Heart left ventricle (tissue), 16 donors: ENCODE measurements at places on chromosomes 4 and X.
A peak's percentile ranks its signal among the peaks of the same experiment; 100 is the strongest.

DNA sequence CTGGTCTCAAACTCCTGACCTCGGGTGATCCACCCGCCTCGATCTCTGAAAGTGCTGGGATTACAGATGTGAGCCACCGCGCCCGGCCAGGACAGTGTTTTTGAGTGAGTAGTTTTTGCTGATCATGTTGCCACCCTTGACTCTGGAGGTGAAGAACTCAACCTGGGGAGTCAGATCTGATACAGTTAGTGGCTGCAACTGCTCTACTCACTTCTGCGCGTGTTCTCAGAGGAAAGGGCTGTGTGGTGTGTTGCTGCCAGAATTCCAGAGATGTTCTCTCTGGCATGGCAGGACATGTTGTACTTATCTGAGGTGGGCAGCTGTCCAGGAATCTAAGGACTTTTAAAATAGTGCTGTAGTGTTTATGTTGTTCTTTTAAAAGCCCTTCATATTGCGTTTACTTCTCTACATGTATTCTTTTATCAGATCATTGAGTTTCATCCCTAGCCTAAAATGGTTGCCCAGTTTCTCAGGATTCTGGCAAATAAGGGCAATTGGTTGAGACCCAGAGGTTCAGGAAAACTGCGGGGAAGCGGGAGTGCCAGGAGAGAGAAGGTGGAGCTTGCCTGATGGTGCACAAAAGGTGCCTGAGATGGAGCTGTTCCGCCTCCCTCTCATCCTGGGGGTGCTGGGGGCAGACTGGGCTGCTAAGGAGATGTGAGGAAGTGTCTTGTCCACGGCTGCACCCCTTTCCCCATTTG is 97.7 kb downstream of the ARHGAP10 start:
- peak; percentile 64 for DNase-seq

DNA sequence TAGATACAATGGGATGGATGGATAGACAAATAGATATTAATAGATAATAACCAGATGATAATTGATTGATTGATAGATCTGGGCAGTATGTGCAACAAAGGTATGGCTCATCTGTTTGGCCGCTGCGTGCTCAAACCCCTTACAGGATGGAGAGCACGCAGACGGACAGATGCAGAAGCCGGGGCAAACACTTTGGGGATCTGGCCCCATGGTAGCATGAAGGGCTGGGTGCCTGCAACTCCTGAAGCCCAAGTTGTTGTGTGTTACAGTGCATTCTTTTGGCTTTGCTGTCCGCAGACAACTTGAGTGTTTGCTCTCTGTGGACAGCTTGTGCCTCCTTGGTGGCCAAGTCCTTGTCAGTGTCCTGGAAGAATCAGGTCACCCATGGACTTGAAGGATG is 10.6 kb upstream of the DHRSX start:
- DNase-seq: no peak

GRCh38 chr4:185886832-185887524 is 75.0 kb upstream of the SORBS2 start:
- no peak for DNase-seq

- DNase-seq: no peak
These were observed 159.5 kb upstream of the USP38 start for GRCh38 chr4:143025081-143025704.

DNA sequence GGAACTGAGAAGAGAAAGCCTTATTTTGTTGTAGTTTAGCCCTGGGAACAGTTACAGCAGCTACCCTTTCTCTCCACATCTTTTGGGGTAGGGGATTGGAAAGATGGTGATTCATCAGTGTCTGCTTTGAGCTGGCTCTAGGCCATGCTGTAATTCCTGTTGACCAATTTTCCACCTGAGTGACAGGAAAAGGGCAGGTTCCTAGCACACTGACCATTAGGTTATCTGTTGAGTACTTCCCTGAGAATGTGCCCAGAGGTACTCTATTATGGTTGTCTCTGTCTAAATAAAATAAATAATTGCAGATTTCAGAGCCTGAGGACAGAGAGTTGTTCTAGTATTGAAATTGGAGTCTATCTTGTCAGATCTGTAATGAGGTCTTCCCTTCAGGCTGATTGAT is 109.0 kb downstream of the ENOX2 start:
- DNase-seq: no peak

DNA sequence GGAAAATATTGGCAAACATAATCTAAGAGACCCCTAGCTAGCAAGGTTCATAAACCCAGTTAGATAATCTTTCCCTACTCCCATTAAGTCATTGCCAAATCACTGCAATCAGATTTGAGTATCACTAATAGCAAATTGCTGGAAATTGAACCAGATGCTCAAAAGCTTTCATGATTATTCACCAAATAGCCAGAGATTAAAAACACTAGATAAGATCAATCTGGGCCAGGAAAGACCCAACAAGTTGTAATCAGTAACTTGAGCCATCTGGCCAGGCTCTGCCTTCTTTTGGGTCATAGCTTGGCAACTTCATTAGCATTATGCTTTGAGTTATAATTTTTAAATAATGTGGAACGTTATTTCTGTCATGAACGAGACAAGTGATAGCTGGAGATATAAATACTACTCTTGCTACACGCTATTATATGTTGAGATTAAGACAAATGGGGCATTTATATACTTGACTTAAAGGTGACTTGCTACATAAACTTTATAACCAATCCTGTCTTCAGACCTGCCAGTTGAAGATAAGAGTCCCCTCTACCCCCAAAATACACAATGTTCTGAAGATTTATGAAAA is 196.6 kb upstream of the EDNRA start:
- DNase-seq: no peak

GRCh38 chr4:36614011-36614410 is 332.6 kb downstream of the DTHD1 start:
- no peak for DNase-seq

- no peak for DNase-seq
These were observed 93.7 kb downstream of the GRIA3 start for GRCh38 chrX:123277821-123278220.

DNA sequence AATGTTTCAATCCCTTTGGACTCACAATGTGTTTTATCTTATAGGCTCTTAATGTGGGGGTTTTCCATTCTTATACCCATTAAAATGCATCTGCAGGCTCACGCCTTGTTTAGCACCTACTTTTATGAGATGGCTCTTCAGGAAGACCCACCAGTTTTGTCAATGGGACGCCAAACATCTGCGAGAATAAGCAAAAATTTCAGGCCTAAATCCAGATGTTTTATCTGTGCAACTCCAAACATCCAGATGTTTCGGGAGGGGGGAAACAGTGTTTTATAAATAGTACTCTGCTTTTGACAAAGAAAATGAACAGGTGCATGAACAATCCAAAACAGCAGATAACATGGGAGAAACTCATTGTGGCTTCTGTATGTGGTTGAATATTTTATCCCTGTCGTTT is 342.8 kb downstream of the DHX15 start:
- DNase-seq: no peak

DNA sequence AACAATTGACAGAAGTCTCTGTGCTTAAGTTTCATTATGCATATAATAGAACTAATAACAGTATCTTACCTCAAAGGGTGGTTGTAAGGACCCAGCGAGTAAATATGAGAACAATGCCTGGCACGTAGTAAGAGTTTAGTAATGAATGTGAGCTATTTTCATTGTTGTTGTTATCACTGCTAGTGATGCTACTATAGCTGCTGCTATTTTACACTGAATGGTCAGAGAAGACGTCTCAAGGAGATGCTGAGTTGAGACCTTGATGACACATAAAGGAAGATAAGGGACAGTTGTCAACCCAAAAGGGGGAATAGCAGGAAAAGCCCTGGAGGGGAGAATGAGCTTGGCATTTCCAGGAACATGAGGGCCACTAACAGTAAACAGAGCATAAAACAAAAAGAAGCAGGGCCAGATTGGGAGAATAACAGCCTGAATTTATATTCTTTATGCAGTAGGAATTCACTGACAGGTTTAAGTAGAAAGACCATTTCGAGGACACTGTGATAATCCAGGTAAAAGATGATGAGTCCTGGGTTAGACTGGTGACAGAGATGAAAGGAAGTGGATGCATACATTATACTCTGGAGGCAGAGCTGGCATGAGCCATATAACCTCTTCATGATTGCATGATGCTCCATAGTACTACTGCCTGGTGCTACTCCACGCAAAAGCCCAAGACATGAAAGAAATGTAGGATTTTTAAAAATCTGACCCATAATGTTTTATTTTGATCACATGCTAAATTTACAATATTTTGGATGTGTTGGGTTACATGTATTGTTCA is 23.1 kb downstream of the ATP8A1 start:
- no peak for DNase-seq

DNA sequence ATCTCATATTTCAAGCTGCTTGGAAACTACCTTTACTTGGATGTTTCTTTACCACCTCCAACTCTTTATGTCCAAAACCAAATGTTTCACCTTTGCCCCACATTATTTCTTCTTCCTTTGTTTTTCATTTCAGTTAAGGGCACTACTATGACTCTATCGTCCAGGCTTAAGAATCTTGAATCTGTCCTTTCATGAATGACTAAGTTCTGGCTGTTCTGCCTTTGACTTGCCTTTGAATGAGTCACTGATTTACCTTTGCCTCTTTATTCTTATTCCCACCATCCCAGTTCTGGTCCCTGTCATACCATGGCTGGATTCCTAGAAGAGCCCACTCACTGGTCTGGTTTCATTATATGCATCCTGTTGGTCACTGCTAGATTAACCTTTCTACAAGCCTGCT is 30.6 kb upstream of the PLAC1 start:
- DNase-seq: no peak

- DNase-seq: no peak
These were observed 41.5 kb downstream of the F11 start for GRCh38 chr4:186307497-186307896.

- no peak for DNase-seq
These were observed 18.0 kb downstream of the NAF1 start for GRCh38 chr4:163148466-163149336.

- DNase-seq: no peak
These were observed 305.7 kb upstream of the SLIT2 start for GRCh38 chr4:19945979-19946380.

DNA sequence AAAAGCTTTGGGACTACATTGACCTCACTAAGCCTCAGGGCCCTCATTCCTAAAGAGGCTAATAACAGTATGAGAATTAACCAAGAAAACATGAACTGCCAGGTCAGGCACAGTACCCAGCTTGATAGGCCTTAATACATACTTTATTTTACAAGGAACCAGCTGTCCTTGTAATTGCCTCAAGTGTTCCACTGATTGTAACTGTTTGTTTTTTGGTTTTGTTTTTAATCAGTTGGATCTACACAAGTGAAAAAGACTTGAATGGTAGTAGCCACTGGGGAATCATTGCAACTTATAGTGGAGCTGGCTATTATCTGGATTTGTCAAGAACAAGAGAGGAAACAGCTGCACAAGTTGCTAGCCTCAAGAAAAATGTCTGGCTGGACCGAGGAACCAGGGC is 35.6 kb downstream of the PKD2 start:
- no peak for DNase-seq

- DNase-seq: no peak
These were observed 116.2 kb downstream of the CDS1 start for GRCh38 chr4:84699001-84699671.

DNA sequence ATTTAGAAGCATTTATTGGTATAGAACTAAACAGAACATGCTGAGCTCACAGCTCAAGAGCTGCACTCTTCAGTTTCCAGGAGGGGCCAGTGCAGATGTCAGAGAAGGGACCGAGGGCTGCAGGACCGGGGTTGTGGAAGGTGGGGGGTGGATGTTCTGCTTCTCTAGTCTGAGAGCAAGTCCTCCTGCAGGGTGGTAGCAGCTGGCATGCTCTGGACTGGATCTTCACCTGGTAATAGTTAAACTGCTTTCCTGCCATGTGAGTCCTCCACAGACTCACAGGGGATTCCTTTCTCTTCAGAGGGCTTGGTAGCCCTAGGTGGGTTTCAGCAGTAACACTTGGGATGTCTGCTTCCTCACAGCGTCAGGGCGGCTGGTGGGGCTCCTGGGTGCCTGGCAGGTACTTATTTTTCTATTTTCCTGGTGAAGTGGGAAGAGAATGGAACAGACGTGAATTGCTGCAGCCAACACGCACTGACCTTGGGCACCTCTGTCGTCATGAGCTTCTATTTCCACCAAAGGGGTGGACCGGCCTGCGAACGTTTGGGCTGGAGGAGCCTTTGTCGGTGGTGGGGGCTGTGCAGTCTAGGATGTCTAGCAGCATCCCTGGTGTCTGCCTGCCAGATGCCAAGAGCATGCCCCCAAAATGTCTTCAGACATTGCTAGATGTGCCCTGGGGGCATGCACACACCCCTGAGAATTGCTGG is 2.5 kb downstream of the MAEA start:
- no peak for DNase-seq

- DNase-seq: no peak
These were observed 87.0 kb downstream of the GLRA2 start for GRCh38 chrX:14616301-14616700.

DNA sequence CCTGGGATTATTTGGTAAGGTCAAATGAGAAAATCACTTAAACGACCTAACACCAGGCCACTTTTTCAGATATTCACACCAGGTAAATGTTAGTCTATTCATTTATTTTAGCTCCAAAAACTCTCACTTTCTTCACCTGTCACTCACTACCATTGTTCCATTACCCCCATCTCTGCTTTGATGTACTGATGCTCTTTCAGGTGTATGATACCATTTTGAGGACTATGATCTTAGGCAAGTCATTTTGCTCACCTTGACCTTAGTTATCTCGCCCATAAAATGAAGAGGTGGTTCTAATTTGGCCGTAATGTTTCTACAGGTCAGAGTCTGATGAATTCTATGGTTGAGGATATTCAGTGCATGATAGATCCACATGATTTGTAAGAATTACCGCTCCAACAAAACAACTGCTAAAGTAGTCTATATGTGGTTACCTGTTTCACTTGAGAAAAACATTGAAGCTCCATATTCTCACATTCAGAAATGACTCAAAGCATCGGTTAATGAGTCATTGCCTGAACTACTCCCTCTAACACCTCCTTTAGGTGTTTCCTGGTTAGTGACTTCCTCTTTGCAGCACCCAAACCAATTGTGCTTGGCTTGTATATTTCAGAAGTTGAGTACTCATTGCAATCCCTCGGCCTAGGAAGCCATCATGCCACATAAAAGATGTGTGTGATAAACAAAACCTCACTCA is 4.5 kb downstream of the DTHD1 start:
- DNase-seq: no peak

DNA sequence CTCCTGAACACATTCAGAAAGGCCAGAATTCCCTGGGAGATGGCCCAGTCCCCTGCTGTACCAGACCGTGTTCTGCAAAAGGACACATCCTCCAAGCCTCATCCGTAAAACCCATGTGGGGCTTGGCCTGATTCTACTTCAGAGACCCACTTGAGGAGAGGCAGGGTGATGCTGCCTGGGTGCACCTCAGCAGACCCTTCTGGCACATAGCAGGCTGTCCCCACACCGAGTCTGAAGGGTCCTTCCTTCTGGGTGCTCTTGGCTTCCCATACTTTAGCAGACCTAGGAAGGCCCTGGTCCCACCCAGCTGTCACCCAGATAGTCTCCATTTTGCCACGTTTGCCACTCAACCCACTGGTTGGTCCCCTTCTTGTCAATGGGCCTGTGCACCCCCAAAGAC is 270.1 kb upstream of the AGTR2 start:
- no peak for DNase-seq
